Suppressor macrophage treated with lipopolysaccharide for 4 hours (primary cell): ENCODE measurements at places on chromosomes 2 and 18.

DNA sequence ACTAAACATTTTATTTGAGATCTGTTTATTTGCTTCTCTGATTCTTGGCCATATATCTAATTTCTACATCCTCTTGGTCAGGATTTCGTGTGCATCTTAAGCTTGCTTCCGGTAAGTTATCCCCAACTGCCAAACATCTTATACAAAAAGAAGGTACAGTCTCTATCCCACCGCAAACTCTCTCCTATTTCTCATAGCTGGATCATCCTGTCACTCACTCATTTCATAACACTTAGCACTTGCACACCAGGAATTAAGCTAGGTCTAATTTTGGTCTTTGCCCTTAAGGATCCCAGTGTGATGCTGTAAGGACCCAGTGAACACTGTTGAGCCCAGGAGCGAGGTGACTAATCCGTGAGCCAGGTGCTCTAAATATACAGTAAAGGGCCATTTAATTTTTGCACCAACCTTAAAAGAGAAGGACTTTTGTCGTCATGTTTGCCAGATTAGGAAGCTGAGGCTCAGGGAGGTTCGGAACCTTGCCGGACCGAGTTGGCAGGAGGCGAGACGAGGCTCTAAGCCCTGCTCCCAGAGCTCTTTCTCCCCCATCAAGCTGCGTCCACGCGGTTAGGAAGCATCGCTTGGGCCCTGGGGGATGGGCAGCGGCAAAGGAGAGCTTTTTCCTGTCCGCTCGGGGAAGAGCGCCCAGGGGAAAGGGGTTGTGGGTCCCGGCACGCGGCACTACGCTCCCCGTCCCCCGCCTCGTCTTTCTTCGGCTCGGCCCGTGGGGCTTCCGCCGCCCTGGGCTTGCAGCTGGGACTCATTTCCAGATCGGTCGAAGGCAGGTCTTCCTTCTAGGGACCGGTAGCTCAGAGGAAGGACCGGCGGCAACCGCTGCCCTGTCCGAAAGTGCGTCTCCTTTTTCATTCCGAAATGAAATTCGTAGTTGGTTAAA, 4.1 kb upstream of the ITPRIPL1 start:
- DNase-seq, result no peak

DNA sequence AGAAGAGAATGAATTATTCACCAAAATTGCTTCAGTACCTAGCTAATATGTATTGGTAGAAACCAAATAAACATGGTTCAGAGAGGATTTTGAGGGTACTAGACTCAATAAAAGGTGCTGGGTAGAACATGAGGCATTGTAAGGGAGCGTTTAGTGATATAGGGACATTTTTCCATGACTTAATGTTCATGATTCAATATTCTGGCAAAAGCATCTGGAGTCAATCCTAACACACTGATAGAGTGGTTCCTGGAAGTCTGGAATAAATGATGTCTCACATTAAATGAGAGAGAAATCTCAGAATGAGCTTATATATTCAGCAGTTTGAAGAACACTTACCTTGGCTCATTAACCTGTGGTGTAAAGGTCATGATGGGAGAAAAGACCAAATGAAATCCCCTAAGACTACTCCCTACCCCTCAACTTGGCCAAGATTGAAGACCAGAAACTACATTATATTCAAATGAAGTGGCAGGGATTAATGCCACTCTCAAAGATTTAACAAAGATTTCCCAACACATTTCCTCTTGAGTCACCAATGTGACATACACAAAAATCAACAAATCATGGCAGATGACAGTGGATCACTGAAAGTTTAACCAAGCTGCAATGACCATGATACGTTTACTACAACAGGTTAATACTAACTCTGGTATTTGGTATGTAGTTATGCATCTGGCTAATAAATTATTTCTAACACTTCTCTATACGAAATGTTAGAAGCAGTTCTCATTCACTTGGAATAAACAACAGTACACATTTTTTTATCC, 309.5 kb downstream of the SATB2 start:
- DNase-seq, result no peak

DNA sequence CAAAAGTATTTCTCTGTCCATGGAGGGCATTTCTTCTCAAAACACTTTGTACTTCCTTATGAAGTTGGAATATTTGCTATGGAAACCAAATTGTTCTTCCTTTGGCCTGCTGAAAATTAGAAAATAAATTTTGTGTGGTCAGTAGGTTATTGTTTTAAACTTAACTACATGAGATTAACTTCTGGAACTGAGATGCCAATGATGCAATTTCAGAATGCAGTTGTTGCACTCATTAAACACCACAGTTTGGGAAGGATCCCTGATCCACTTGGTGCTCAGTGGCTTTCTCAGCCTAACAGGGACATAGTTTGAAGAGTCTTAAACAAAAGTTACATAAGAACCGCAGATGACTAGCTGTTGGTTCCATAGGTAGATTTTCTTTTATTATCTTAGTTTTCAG, 23.3 kb upstream of the IL1R1 start:
- DNase-seq, result no peak

- DNase-seq, result no peak
Measured at GRCh38 chr2:29634916-29635315, 286.5 kb downstream of the ALK start.

GRCh38 chr2:20391951-20392699, 41.5 kb upstream of the PUM2 start:
- no peak for DNase-seq

DNA sequence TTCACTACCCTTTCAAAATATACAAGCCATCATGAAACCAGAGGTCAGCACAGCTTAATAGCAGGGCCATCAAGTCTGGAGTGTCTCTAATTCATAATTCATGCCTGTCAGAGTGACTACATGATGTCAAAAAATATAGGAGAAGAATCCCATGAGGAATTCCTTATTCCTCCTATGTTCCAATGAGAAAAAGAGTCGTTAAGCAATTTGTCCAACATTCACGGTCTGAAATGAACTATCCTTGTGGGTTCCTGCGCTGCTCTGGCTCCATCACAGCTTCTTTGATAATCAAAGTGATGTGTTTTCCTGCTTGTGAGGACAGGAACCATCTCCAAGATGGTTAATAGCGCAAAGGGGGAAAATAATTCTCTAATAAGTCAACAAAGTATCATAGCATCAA, 560.4 kb upstream of the KLHL29 start:
- DNase-seq, result no peak

DNA sequence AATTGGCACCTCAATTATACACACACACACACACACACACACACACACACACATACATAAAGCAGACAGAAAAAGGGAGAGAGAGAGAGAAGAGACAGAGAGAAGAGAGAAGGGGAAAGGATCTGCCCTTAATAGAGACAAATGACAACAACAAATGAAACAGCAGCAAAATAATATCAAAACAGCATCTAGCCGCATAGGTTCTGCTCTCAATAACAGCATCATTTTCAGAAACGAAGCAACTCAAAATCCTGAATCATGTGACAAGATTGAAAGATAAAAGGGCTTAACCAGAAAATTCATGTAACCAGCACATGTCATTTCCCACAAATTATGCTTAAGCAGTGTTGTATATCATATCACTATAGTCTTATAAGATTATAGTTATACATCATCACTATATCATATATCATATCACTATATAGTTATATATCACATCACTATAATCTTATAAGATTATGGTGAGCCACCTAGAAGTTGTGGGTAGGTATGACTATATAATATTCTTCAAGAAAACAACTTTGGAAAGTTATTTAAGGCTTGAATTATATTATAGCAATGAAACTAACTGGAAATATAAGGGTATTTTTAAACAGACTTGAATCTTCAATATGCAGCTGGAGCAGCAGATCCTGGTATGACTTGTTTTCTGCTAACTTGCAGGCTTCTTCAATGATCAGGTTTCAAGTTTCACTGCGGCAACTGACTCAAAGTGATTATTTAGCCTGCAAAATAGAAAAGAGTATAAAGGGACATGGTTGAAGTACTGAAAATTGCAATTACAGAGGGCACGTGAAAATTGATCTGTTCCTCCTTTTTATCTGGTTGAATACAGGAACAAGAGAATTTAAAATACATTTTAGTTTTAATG, 16.1 kb upstream of the VPS54 start:
- no peak for DNase-seq

DNA sequence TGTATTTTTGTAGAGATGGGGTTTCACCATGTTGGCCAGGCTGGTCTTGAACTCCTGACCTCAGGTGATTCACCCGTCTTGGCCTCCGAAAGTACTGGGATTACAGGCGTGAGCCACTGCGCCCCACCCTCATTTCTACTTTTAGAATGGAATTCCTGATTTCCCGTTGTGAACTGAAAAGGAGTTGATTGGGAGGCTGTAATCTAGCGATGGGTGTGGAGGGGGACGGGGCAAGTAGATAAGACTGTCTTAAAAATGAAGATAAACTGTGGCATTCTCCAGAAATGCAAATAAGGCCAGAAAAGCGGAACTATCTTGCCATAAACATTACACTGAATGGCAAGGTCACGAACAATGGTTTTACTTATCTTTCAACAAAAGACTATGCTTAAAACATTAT, 135.4 kb downstream of the TRIB2 start:
- DNase-seq, result no peak

DNA sequence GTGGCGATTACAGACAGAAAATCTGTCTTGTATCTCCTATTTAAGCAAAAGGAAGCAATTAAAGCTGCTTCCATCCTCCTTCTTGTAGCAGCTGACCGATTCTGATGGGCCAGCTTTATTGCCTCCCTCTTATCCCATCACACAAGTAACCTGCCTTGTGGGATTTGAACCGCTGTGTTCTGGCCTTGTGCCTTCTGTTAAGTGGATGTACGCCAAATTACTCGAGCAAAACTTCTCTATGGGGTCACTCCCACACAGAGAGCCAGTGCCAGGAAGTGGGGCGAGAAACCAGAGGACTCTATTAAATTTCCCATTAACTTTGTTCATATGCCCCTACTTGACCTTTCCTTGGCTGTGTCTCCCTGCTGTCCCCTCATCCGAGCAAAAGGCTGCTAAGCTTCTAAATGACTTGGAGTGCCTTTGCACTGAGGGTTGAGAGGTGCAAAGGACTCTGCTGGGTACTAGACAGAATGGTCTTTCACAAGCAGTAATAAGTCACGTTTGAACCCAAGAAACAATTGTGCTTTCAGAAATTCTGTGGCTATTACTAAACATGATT, 672.5 kb downstream of the MBD2 start:
- no peak for DNase-seq

DNA sequence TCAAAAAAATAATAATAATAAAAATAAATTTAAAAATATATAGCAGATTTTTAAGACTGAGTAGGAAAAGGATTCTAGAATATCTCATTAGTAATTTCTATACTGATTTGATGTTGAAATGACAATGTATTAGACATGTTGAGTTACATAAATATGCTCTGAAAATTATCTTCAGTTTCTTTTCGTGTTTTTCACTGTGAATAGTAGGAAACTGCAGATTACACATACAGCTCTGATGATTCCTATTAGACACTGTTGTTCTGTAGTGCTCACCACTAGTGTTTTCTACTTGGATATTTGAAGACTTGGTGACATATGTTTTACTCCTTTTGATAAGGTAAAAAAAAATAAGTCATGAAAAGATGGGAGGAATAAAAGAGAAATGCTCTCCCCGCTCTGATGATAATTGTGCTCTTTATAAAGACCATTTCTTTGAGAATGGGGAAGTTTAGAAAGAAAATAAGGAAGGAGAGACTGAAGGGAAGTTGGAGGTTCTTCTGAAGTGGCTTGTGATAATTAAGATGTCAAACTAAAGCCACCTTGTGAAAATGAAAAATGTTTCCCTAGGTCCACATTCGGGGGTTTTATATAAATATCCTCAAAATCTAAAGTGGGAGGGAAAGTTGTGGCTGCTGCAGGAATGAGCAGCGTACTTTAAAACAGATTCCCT, 52.9 kb downstream of the SLC9A2 start:
- DNase-seq, result peak; percentile 54

DNA sequence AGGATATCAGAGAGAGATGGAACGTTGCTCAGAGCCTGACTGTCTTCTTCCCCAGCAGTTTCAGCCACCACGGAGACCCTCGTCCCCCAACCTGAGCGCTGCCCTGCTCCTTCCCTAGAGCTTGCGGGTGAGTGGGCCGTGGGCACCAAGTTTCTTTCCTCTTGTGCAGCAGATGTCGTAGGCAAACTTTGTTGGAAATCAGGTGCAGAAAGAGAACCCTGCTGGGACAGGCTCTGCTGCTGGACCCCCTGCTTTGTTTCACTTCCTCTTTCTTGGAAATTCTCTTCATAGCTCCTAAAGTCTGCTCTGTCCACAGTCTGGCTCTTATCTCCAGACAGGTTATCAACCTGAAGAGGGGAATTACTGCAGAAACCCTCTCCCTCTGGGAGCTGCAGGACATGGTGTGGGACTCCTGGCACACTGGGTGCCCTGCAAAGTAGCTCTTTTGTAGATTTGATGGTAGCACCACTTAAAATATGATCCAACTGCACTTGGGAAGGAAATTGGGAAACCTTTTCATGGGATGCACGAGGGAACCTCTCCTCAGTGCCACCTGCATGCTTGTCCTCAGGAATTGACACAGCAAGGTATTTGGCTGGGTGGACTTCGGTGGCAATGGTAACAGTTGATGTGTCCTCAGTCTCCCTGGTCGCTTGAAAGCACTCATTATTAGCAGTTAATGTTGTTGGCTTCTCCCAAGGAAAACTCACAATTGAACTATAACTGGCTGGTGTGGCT, 92.2 kb downstream of the ALPK2 start:
- peak; percentile 68 for DNase-seq
